ENCODE measurements at places on chromosomes 13 and 19. TPM values are rescaled to one million over a fixed set of nuclear protein-coding genes. Genes with fewer than 3 reads are reported as not detected.
A peak's percentile ranks its signal among the peaks of the same experiment; 100 is the strongest.

The SBK3 gene
- not detected for total RNA-seq

DNA sequence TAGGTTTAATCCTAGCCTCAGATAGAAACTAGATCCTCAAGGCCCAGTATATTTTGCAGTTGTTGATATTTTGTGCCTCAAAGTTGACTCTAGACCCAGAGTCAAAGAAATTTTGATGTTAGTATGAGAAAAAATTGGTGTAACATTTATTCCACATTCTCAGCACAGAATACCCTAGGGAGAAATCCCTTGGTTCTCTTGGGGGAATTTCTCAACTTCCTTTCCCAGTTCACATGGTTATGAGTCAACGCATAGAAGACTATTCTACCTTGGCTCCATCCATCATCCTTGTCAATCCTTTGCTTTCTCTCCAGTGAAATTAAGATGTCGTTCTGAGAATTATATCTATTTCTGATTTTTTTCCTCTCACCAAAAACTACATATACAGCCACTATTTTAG lies 145.3 kb downstream of the POSTN start:
- no peaks in the 10 kb centered on the region for H3K27me3 ChIP-seq
- H3K36me3 ChIP-seq, result no peaks in the 10 kb centered on the region
- no peak for DNase-seq
- H3K27ac ChIP-seq, result no peak overlapping the region

DNA sequence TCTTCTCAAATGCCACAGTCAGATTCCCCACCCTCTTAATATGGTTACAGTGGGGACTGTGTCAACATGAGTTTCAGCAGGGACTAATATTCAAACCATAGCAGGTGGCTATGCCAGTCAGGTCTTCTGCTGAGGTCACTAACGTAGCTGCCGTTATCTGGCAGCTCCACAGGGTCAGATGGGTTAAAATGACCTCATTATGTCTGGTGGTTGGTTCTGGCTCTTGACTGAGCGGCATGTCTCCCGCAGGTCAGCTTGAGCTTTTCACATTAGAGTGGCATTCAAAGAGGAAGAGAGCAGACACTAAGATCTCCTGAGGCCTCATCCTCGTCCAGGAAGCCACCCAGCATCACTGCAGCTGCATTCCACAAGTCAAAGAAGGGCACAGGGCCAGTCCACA lies 21.4 kb upstream of the IPO5 start:
- H3K36me3 ChIP-seq, result no peaks in the 10 kb centered on the region
- no peak overlapping the region for H3K27ac ChIP-seq
- H3K27me3 ChIP-seq, result peaks cover 25% of the 10 kb centered on the region
- no peak for DNase-seq
- H3K4me3 ChIP-seq, result no peak overlapping the region
- no peaks in the 10 kb centered on the region for H3K4me1 ChIP-seq

- no peak for DNase-seq
- no peaks in the 10 kb centered on the region for H3K36me3 ChIP-seq
- no peak overlapping the region for H3K4me3 ChIP-seq
- H3K27me3 ChIP-seq, result peaks cover 22% of the 10 kb centered on the region
- H3K27ac ChIP-seq, result no peak overlapping the region
- no peaks in the 10 kb centered on the region for H3K4me1 ChIP-seq
These were observed 29.2 kb upstream of the TSHZ3 start for GRCh38 chr19:31378404-31378803.

DNA sequence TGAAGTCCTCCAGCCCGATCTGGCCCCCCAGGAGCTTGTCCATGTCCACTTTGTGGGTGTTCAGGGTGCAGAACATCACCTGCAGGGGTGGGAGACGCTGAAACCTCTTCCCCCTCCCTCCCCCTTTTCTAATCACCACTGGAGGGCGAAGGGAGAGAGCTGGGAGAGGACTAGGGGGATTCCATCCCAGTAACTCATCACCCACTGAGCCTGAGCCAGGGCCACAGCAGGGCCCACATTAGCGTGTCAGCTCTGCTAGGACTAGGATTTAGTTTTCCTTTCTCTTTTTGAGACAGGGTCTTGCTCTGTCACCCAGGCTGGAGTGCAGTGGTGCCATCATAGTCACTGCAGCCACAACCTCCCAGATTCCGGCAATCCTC lies 5.5 kb upstream of the PTGER1 start:
- H3K36me3 ChIP-seq, result peaks cover 1% of the 10 kb centered on the region
- no peak overlapping the region for H3K4me3 ChIP-seq
- peaks cover 15% of the 10 kb centered on the region for H3K4me1 ChIP-seq
- DNase-seq, result no peak
- no peaks in the 10 kb centered on the region for H3K27me3 ChIP-seq

- peaks cover 39% of the 10 kb centered on the region for H3K4me1 ChIP-seq
- H3K4me3 ChIP-seq, result peak within 1 kb of the TSS; percentile 86
- peaks cover 15% of the 10 kb centered on the region for H3K36me3 ChIP-seq
- no peaks in the 10 kb centered on the region for H3K27me3 ChIP-seq
These were observed at the start of gene ZNF266 for GRCh38 chr19:9435279-9436268. TSS of gene ZNF266 (minus strand) at chr19:9435573. CDS start at chr19:9420089, 15,484 bp downstream.

The ETV2 gene
- 2.5 TPM for total RNA-seq

The ADGRE3 gene
- not detected for total RNA-seq

DNA sequence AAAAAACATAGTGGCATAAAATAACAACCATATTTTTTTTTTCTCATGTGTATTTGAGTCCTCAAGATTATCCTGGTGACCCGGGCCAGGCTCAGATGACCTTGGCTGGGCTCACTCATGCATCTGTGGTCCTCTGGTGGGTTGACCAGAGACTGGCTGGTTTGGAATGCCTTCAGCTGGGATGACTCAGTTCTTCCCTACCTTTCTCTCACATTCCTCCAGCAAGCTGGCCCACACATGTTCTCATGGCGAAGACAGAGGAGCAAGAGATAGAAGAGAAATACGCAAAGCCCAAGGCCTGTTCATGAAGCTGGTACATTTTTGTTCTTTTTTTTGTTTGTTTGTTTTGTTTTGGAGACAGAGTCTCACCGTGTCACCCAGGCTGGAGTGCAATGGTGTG lies 14.3 kb upstream of the ZNF541 start:
- H3K36me3 ChIP-seq, result no peaks in the 10 kb centered on the region
- no peak overlapping the region for H3K4me3 ChIP-seq
- no peak overlapping the region for H3K27ac ChIP-seq
- DNase-seq, result no peak
- no peaks in the 10 kb centered on the region for H3K27me3 ChIP-seq

DNA sequence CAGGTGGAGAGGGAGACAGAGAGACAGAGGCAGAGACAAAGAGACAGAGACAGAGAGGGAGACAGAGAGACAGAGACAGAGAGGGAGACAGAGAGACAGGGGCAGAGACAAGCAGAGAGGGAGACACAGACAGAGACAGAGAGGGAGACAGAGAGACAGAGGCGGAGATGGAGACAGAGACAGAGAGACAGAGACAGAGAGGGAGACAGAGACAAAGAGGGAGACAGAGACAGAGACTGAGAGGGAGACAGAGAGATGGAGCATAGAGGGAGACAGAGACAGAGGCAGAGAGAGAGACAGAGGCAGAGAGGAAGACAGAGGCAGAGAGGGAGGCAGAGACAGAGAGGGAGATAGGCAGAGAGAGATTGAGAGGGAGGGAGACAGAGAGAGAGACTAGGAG lies 29.3 kb downstream of the SBNO2 start:
- peak overlapping the region; percentile 7 for H3K27ac ChIP-seq
- peaks cover 8% of the 10 kb centered on the region for H3K36me3 ChIP-seq
- H3K4me1 ChIP-seq, result no peaks in the 10 kb centered on the region
- no peak overlapping the region for H3K4me3 ChIP-seq
- no peaks in the 10 kb centered on the region for H3K27me3 ChIP-seq

- no peaks in the 10 kb centered on the region for H3K36me3 ChIP-seq
- no peaks in the 10 kb centered on the region for H3K4me1 ChIP-seq
- no peak for DNase-seq
- H3K4me3 ChIP-seq, result no peak overlapping the region
These were observed 491.8 kb downstream of the DIAPH3 start for GRCh38 chr13:59671881-59672280.
